Caco-2 (cell line): ENCODE measurements at places on chromosomes 5 and 9. TPM values are rescaled to one million over a fixed set of nuclear protein-coding genes. Genes with fewer than 3 reads are reported as not detected.

- no peak for DNase-seq
These were observed 54.4 kb downstream of the ATPSCKMT start for GRCh38 chr5:10195301-10195700.

GRCh38 chr5:171705830-171706468, 79.7 kb upstream of the SMIM23 start:
- DNase-seq = no peak

GRCh38 chr5:117054911-117055310, 480.3 kb upstream of the SEMA6A start:
- no peak for DNase-seq

DNA sequence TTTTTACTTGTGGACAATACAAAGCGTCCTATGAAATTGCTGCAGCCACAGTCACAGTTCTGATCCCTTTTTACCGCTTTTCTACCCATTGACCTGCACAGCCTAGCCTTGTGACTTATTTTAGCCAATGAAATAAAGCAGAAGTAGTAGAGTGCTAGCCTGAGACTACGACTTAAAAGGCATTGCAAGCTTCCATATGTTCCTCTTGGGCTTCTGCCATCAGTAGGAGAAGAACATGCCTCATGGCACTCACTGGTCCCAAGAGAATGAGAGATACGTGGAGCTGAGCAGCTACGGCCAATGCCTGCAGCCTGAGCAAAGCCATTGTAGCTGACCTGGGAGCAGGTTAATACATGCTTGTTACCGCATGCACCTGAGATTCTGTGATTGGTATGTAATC, 416.6 kb upstream of the CLINT1 start:
- no peak for DNase-seq

The SLC6A19 gene
- 0.29 and 0.32 TPM in 2 replicates for total RNA-seq

- DNase-seq = no peak
These were observed 60.8 kb upstream of the RNU6ATAC start for GRCh38 chr9:134225186-134225585.

GRCh38 chr9:95103281-95103771, 214.2 kb downstream of the FANCC start:
- no peak for DNase-seq

The SREK1 gene
- total RNA-seq = 81.4 and 95.6 TPM in 2 replicates

The RNF183 gene
- total RNA-seq = 1.5 and 3.3 TPM in 2 replicates

GRCh38 chr5:34849253-34849652, 10.3 kb downstream of the TTC23L start:
- DNase-seq = no peak

DNA sequence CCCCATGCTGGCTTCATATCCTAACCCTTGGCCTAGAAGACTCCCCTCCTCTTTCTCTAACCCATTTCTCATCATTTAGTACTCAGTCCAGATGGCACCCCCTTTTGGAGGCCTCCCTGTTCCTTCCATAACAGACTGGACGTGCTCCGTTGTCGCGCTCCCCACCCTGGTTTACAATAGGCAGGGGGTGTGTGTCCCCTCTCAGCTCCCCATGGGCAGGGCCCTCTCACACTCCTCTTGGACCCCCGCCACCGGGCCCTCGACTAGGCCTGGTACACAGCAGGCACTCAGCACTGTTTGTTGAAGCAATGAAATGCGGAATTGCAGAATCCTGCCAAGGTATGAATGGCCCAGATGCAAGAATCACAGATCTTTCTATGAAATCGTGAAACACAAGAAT, 227.4 kb downstream of the FSTL4 start:
- no peak for DNase-seq

The GTF2H2 gene
- total RNA-seq = 70.0 and 82.0 TPM in 2 replicates

The SLC36A3 gene
- not detected in 2 replicates for total RNA-seq

GRCh38 chr9:131098391-131099101, 2.2 kb downstream of the AIF1L start:
- no peak for DNase-seq

The SPATA31C1 gene
- not detected in 2 replicates for total RNA-seq

DNA sequence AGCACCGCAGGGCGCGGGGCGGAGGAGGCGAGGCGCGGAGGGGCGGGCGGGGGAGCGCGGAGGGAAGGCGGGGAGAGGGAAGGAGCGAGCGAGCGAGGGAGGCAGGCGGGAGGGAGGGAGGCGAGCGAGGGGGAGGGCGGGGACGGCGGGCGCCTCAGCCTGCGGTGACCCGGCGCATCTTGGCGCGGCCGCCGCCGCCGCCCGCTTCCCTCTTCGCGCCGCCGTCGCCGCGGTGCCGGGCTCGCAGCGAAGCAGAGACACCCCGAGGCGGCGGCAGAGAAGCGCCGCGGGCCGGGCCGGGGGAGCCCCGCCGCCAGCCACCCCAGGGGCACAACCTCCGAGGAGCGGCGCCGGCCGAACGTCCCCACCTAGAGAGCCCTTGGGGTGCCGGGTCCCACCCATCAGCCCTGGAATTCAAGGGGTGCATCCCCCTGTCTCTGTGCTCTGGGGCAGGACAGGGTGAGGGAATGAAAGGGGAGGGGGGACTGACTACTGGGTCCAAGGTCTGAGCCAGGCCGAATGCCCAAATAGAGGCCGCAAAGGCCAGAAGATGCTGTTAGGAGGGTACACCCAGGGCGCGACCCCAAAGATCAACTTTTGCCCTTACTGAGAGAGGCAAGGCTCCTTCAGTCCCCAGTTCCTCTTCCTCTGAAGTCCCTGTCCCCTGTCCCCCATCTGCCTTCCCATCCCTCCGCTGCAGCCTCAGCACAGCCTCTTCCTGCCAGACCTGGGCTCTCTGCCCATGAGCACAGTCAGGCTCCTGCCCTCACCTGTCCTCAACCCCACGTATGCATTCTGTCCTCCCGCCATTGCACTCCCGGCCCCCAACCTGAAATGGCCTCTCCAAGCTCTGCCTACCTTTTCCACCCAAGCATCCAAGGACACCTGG, at the start of gene ADAMTS2:
TSS of gene ADAMTS2 (minus strand) at position 29 of the 889 bp plus-strand sequence. CDS start 133 bp downstream, outside the sequence.
- no peak for DNase-seq

GRCh38 chr9:131043087-131043486, 34.1 kb downstream of the LAMC3 start:
- DNase-seq = no peak

GRCh38 chr5:178392931-178393394, 160.4 kb upstream of the PHYKPL start:
- no peak for DNase-seq

The UBE2QL1 gene
- total RNA-seq = not detected in 2 replicates

DNA sequence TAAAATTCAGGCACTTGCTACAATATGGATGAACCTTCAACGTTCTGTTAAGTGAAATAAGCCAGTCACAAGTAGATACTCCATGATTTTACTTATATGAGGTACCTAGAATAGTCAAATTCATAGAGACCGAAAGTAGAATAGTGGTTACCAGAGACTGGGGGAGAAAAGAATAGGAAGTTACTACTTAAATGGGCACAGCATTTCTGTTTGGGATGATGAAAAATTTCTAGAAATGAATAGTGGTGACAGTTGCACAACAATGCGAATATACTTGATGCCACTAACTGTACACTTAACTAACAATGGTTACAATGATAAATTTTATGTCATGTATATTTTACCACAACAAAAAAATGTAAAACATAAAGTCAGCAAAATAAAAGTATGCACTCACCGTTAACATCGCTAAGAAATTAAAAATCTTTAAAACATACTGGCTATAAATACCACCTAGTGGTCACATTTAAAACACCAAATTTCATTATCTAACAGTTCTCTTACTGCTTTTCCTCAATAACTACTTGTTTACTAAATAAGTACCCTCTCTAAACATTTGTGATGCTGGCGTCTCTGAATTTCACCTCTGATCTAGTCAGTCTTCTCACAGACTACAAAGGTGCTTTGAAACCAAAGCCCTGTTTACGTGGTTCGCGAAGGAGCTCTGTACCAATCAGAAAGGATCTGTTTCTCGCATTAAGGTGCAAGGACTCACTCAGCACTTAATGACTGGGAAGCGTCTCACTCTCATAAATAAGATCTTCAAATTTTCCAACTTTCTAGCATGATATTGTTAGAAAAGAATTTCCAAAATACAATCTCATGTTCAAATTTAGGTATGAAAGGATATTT, 22.7 kb downstream of the KIF3A start:
- no peak for DNase-seq

The KCNIP1 gene
- not detected in 2 replicates for total RNA-seq

DNA sequence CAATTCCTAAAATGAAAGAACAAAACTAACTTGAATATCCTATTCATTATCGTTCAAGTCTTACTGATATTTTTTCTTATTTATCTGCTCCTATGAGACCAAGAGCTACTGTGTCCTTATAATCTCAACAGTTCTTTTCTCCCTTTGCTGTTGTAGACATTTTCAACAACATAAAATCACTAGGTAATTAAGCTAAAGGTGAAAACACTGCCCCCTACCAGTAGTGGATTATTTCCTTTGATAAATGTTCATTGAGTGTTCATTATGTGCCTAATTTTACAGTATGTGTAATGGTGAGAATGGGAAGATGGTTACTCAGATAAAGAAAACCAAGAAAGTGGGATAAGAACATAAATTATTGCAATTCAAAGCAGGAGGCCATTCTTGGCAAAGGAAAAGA, 41.4 kb upstream of the PAPPA start:
- DNase-seq = no peak

The TUSC1 gene
- 2.4 and 3.2 TPM in 2 replicates for total RNA-seq

DNA sequence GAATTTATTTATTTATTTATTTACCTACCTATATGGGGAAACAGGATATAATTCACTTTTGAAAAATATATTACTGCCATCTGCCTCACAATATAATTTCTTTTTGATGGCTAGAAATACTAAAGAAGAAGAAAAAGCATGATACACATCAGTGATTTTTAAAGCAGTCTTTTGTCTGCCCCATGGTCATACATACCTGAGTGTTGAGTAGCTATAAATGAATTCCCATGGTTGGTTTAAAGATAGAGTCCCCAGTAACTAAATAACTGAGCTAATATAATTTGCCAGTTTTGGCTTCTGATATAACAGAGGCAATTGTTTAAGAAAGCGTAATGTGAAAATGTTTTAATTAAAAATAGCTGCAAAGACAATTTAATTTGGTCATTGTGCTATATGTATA, 447.8 kb downstream of the PDE4D start:
- no peak for DNase-seq

The PHF24 gene
- total RNA-seq = 0.12 TPM in 1 of 2 replicates, not detected in the other

The PCDHB4 gene
- total RNA-seq = not detected in 2 replicates

The FBXO4 gene
- total RNA-seq = 8.1 and 9.7 TPM in 2 replicates

DNA sequence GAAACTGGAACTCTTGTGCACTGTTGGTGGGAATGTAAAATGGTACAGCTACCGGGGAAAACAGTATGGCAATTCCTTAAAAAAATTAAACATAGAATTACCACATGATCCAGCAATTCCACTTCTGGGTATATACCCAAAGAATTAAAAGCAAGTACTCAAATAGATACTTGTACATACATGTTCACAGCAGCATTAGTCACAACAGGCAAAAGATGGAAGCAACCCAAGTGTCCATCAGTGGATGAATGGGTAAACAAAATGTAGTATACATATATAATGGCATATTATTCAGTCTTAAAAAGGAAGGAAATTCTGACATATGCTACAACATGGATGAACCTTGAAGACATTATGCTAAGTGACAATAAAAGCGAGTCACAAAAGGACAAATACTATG, 7.4 kb upstream of the SLC22A5 start:
- DNase-seq = no peak

The GMCL2 gene
- not detected in 2 replicates for total RNA-seq

DNA sequence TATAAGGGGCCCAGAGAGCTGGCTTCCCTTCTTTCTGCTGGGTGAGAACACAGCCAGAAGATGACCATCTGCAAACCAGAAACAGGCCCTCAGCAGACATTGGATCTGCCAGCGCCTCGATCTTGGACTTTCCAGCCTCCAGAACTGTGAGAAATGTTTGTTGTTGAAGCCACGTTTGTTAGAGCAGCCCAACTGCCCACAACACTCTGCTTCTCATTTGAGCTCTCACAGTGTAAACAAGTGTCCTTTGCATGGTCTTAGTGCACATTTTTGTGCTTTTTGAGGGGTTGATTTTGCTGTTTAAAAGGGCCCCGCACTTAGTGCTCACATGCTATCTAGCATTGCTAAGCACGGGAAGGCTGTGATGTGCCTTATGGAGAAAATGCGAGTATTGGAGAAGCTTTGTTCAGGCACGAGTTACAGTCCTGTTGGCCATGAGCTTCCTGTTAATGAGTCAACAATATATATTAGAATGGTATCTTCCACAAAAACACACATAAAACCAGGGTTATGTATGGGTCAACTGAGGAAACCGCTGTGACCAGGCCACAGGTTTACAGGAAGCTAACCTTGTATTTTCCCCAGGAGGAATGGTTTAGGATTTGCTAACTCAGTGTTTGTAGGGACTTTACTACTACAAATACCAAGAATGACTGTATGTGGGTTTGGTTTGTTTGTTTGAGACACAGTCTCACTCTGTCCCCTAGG, 11.9 kb downstream of the CMBL start:
- DNase-seq = no peak

The GRAMD2B gene
- total RNA-seq = 3.0 TPM in 2 replicates

GRCh38 chr5:115979201-115980041, 17.1 kb downstream of the LVRN start:
- no peak for DNase-seq

The CCIN gene
- not detected in 2 replicates for total RNA-seq

- DNase-seq = no peak
These were observed 283.2 kb upstream of the POU5F2 start for GRCh38 chr5:94024620-94025019.

DNA sequence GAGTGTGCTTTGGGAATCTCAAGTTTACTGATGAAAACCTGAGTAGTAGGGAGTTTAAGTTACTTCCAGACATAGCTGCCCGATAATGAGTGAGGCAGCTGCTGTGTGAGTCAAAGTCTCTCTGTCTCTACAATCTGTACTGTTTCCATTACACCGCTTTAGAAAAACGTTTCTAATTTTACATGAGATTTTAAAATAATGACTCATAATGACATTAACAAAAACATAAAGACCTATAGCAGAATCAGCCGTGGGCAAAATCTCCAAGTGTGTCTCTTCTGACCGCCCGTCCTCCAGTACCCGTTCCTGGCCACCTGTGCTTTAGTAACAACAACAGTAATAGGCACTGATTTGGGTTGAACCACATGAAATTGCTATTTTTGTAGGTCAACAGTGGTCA, 69.6 kb upstream of the PRRC1 start:
- DNase-seq = no peak

The TMOD1 gene
- total RNA-seq = 1.00 and 1.1 TPM in 2 replicates

GRCh38 chr9:121825031-121825691, 173.7 kb downstream of the DAB2IP start:
- no peak for DNase-seq

The GRIA1 gene
- total RNA-seq = not detected in 2 replicates

The STKLD1 gene
- total RNA-seq = 3.4 and 4.1 TPM in 2 replicates

DNA sequence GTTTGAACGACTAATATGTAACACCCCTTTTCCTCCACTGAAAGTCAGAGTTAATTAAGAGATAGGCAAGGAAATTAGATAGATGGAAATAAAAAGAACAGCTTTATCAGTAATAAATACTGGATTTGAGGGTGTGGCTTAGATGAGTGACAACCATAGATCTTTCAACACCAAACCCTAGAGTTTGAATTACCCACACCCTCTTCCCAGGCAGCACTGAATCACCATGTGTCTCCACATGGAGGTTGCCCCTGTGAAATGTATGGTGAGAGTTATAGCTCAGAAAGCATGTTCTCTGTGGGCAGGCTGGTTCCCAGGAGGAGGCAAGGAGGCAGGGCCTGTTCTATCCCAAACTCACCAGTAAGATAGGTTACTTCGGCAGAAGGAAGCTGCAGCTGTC, 69.7 kb downstream of the TMEM174 start:
- no peak for DNase-seq
